ENCODE measurements at places on chromosomes 1 and 21.

GRCh38 chr1:56855190-56855589, 593 bp downstream of the C8A start:
- no peak for DNase-seq

DNA sequence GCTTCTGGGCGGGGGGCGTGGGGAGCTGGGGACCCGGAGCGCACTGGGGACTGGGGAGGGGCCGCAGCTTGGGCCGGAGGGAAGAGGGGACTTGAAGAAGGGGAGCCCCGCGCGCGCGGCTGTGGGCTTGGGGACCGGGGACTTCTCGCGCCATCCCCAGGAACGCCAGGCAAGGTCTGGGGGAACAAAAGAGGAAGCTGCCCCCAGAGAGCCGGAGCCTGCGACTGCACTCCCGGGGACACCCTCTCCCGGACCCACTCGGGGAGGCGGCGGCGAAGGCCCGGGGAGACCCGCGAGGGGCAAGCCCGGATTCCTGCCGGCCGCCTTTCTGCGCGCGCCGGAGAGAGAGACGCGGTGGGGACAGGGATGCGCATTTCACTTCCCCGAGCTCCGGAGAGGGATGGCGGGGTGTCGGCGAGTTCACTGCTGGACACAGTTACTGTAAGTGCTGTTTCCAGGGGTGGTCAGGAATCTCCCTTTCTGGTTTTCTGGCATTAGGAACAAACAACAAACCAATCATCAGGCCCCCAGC, 732 bp downstream of the ABCG1 start:
- DNase-seq, result no peak

- DNase-seq, result no peak
These were observed 7.3 kb downstream of the CD244 start for GRCh38 chr1:160855181-160855981.

DNA sequence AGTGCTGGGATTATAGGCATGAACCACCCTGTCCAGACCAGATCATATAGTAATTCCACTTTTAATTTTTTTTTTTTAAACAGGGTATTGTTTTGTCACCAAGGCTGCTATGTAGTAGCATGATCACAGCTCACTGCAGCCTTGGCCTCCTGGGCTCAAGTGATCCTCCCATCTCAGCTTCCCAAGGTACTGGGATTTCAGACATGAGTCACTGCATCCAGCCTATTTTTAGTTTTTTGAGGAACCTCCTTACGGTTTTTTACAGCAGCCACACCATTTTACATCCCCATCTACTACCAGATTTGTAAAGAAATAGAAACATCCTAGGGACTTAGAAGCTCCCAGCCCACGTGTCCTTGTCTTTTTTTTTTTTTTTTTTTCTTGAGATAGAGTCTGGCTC, 24.0 kb downstream of the L1TD1 start:
- DNase-seq, result no peak

DNA sequence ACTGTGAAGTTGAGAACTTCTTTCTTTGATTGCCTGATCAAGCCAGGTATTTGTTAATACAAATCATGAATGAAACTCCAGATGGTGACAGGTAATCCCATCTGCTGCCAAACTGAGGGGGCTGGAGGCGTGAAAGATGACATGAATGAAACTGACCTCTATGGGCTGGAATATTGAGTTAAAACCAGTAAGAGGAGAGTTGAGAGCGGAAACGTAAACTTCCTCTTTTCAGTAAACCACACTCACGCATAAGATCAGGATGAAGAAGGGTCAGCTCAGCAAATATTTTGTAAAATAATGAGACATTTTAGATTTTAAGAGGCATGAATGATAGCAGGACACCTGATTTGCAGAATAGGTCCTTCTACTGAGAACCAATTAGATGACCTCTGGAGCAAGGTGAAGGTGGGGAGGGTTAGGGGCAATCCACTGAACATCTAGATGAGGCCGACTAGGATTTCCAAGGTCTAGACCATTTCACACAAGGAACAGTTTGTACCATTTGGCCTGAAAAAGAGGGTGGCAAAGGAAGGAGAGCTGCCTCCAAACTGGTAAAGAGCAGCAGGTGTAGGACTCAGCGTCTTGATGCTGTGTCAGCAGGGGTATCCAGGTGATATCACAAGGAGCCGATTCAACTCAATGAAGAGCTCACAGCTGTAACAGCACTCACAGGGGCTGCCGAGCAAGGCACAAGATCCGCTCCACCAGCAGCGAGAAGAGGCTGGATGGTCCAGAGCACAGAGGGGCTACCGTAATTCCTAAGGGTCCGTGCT, 132.6 kb downstream of the NTPCR start:
- DNase-seq, result no peak

GRCh38 chr1:153796786-153797659, 21.8 kb downstream of the SLC27A3 start:
- DNase-seq, result peak; percentile 73

GRCh38 chr1:156439036-156439776, 61.4 kb downstream of the MEF2D start:
- DNase-seq, result no peak

GRCh38 chr21:34593423-34593822, 21.5 kb downstream of the RCAN1 start:
- peak; percentile 78 for DNase-seq

- no peak for DNase-seq
These were observed 8.4 kb upstream of the ATP6V1G3 start for GRCh38 chr1:198548890-198549289.

GRCh38 chr1:215665215-215665614, 98.1 kb downstream of the KCTD3 start:
- no peak for DNase-seq

DNA sequence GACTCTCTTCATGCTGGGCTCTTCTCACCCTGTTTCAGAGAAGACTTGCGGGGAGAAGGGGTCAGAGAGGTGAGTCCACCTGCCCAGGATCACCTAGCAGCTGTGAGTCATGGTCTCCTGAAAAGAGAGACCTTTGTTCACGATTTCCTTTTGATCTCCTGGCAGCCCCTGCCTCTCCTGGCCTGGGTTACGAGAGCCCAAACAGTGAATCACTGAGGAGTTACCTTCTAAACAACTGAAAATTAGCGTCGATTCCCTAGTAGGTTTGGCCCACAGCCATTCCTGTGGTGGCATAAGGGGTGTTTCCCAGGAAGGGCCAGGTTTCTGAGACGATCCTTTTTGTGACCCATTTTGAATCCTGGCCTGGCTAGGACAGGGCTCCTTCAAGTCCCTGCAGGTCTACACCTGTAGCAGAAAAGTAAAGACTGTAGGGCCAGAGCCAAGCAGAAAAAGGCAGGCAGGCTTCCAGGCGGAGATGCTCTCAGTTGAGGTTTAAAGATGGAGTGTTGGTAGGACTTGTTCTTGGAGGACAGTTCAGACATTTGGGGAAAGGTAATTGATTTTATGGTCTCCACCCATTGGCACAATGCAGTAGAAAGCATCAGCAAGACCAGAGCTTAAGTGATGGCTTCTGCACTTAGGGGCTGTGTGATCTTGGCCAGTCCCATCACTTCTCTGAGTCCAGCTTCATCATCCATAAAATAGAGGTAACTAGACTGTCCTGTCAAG, 2.1 kb upstream of the PLA2G2E start:
- DNase-seq, result no peak

DNA sequence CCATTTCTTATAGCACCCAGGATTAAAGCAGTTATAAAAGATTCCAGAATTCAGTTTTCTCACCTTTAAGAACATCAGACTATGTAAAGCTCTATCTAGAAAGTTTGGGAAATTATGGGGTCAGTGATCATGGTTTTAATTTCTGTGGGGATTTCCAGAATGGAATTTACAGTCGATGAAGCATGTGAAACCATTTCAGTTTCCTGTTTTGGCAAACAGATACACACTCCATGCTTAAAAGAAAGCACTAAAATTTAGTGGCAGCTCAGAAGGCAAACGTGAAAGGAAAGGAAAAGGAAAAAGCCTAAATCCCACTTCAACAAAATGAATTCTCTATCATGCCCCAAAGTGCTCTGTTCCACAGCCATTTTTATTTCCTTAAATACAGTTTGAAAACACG, 60.4 kb downstream of the FYB2 start:
- no peak for DNase-seq

DNA sequence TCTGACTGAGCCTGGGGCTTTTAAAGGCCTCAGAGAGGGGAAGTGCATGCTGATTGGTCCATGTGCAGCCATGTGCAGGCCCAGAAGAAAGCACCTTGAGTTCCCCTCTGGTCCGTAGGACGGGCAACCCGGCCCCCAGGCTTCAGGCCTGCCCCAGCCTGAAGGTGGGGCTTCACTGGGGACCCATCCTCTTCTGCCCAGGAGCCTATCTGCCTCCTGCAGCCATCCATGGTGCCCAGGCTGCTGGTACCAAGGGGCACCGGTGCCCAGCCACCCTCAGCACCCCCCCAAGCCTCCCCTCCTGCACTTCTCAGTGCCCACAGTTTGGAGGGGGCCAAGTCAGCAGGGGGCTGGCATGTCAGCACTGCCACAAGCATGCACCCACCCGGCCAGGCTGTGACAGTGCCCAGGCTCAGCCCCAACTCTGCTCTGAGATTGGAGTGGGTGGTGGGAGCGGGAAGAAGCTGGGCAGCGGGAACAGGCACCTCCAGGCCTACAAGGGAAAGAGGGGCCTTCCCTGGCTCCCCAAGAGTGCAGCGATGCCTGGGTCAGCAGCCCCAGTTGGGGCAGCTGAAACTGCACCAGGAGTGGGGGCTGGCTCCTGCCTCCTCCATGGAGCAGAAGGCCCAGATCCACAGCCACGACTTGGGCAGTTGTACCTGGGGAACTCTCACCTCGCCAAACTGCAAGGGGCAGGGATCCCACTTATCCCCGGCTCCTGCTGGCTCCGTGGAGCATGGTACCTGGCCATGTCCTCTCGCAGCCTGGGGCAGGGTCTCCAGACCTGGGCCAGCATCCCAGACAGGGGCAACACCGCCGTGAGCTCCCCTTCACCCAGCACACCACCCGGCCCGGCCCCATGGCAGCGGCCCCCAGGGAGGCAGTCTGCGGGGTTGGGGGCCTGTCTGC, 11.7 kb downstream of the COL6A2 start:
- DNase-seq, result no peak

GRCh38 chr1:224809613-224810012, 119.9 kb upstream of the DNAH14 start:
- DNase-seq, result no peak

Measured in NCI-H748 treated with DMSO at 0.1 percent for 48 hours (cell line).